ENCODE measurements at places on chromosomes 7 and 10.
A peak's percentile ranks its signal among the peaks of the same experiment; 100 is the strongest.

DNA sequence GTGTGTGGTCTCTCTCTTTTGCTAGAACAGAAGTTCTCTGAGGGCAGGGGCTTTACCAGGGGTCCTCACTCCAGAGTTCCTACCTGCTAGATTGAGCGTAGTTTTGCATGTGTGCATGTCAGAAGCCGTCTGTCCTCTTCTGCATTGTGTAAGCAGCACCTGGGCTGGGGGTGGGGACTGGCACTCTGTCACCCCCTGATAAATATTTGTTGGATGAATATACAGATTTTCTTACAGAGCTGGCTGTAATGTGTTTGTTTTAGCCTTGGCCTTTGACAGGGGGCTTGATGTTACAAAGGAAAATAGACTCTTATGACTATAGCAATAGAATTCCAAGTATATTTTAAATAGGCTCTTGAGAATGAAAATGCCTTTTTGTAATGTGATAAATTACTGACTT lies 46.6 kb downstream of the WDR37 start:
- no peak for DNase-seq

DNA sequence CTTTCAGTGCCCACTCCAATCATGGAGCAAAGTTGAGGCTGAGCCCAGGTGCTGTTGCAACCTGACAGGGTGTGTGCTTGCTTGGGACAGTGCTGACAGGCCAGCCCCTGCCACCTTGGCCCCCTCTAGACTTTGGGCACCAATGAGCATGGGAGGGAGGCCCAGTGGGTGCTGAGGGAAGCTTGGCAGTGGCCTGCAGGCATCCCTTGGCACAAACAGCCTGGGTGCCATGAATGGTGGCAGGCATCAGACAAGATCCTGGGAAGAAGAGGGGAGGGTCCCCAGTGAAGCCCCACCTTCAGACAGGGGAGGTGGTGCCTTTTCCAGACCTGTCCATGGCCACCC lies 214.0 kb downstream of the GPR158 start:
- DNase-seq: no peak

- DNase-seq: no peak
Measured at GRCh38 chr10:5862360-5862961, 27.2 kb downstream of the ANKRD16 start.

DNA sequence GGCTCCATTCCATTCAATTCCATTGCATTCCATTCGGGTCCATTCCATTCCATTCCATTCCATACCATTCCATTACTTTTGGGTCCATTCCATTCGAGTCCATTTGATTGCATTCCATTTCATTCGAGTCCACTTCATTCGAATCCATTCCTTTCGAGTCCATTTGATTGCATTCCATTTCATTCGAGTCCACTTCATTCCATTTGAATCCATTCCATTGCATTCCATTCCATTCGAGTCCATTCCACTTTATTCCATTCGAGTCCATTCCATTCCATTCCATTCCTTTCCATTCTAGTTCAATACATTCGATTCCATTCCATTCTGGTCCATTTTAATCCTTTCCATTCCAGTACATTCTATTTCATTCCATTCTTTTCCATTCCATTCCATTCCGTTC lies 334.0 kb downstream of the ZNF33B start:
- DNase-seq: no peak

- peak; percentile 85 for DNase-seq
Measured at GRCh38 chr10:117663750-117664149, 121.2 kb downstream of the EMX2 start.

DNA sequence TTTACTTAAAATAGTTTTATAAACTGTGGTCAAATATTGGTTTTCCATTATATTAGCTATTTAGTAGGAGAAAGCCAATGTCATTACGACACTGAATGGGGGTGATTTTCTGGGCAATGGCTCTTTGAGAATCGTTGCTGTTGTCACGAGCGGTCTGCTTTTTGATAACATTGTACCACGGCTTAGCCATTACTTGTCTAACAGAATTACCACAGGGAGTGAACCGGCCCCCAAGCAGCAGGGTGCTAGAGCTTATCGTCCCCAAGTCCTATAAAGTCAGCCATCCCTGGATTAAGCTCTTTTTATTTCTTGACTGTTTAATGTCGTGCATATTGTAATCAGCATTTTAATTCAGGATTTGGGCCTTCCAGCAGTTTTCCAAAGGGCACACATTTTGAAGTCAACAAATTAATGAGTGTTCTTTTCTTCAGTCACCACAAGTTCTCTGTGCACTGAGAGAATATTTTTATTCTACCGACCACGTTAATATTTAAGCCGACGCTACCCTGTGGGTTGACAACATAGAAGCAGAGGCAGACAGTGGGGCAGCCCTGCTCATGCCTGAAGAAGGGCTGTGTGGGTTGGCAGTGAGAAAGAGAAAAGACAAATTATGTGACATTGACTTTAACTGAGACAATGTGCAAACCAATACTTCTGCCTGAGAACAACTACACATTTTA lies 125.8 kb downstream of the ICA1 start:
- DNase-seq: no peak

DNA sequence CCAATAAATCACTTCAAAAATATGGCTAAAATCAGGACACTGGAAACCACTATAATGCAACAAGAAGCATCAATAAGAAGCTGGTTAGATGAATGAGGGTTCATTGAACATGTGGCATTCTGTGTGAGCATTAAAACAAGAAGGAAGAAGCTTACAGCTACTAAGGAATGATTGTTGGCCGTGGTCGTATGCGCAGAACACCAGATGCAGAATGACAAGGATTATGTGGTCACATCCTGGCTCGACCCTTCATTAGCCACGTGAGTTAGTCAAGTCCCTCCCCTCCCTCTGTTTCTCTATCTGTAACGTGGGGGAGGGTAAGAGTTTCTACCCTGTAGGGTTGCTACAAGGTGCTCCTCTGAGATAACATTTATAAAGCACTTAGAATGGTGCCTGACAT lies 174.3 kb downstream of the ADAM12 start:
- DNase-seq: no peak

GRCh38 chr7:108067844-108068243 lies 62.3 kb downstream of the LAMB4 start:
- no peak for DNase-seq

- no peak for DNase-seq
Measured at GRCh38 chr7:65892835-65893234, 20.0 kb downstream of the VKORC1L1 start.

- DNase-seq: no peak
Measured at GRCh38 chr7:37394158-37394557, 54.5 kb downstream of the ELMO1 start.

DNA sequence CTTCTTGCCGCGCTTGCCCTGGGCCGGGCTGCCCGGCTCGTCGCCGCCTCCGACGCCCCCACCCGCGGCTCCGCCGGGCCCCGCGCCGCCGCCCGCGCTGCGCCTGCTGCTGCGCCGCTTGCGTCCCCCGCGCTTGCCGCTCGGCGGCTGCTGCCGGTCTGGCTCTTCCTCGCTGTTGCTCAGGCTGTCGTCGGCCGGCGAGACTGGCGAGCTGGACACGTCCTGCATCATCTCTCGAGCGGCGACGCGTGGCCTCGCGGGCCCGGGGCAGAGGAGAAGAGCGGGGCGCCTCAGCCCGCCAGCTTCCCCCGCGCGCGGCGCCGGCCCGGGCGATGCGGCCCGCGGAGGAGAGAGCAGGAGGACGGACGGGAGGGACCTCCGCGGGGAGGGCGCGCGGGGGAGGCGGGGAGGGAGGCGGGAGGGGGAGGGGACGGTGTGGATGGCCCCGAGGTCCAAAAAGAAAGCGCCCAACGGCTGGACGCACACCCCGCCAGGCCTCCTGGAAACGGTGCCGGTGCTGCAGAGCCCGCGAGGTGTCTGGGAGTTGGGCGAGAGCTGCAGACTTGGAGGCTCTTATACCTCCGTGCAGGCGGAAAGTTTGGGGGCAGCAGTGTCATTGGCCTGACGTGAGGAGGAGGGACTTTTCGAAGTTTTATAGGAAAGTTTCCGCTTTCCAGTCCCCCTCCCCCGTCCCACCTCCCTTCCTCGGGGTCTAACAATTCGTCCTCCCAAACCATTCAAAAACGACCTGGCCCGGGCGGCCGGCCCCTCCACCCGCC lies at the start of gene TWIST1:
TWIST1 (minus strand) TSS at position 546 of the 779 bp plus-strand sequence; CDS start at position 231, 315 bp downstream.
- peak; percentile 90 for DNase-seq

- no peak for DNase-seq
Measured at GRCh38 chr7:17558135-17558534, 259.7 kb downstream of the AHR start.

DNA sequence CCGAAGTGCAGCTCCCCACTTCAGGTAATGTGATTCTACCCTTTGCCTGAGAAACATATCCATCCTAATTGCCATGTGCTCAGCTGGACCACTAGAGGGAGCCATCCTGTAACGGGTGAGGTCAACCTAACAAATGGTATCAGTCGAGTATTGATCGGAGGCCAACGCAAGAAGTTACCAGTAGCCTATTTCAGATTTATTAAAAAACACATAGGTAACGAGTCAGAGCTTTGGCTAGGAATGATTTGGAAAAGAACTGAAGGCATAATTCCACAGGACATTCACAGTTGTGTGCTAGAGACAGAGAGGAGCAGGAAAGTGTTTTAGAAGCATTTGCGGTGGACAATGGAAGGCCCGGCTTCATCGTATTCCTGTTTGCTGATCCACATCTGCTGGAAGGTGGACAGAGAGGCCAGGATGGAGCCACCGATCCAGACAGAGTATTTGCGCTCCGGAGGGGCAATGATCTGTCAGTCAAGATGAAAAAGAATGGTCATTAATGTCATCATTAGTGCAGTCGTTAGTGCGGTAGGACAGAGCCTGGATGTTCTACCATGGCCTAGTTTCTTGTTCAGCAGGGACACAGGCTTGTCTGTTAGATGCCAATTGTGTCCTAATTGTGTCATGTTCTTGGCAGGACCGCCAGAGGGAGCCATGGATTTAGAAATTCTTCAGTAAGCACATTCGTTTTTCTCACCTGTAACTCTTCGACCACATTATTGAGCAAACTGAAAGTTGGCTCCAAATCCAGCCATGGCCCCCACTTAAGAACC lies 17.5 kb downstream of the ACTA2 start:
- DNase-seq: peak; percentile 39

Data from skeletal muscle cell (primary cell).